ENCODE measurements at places on chromosomes 5 and 9.

GRCh38 chr9:79257790-79258351 lies 313.9 kb upstream of the TLE4 start:
- no peaks in the 10 kb centered on the region for H3K27me3 ChIP-seq
- H3K36me3 ChIP-seq = no peaks in the 10 kb centered on the region
- no peak for DNase-seq
- H3K27ac ChIP-seq = no peak overlapping the region
- no peak overlapping the region for H3K4me3 ChIP-seq

DNA sequence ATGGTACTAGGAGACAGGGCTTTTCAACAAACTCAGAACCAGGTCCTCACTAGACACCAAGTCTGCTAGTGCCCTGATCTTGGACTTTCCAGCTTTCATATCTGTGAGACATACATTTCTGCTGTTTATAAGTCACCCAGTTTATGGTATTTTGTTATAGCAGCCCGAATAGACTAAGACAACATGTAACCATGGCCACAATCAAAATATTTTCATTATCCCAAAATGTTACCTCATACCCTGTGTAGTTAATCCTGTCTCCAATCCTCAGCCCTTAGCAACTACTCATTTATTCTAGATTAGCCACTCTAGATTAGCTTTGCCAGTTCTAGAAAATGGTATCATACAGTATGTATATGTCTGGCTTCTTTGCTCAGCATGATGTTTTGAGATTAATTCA lies 6.3 kb upstream of the ATG10 start:
- H3K36me3 ChIP-seq = no peaks in the 10 kb centered on the region
- H3K27ac ChIP-seq = peak overlapping the region; percentile 26
- no peak overlapping the region for H3K4me3 ChIP-seq
- no peaks in the 10 kb centered on the region for H3K4me1 ChIP-seq

GRCh38 chr5:57193757-57194413 lies 20.0 kb downstream of the GPBP1 start:
- peaks cover 3% of the 10 kb centered on the region for H3K27me3 ChIP-seq
- H3K27ac ChIP-seq = no peak overlapping the region
- no peak overlapping the region for H3K4me3 ChIP-seq

- no peak overlapping the region for H3K4me3 ChIP-seq
- DNase-seq = peak; percentile 45
- peaks cover 11% of the 10 kb centered on the region for H3K27me3 ChIP-seq
- H3K4me1 ChIP-seq = peaks cover 6% of the 10 kb centered on the region
- peaks cover 9% of the 10 kb centered on the region for H3K36me3 ChIP-seq
- H3K27ac ChIP-seq = no peak overlapping the region
Observed at GRCh38 chr5:77957-78804, 13.8 kb upstream of the PLEKHG4B start.

- H3K4me1 ChIP-seq = peaks cover 12% of the 10 kb centered on the region
- no peak for DNase-seq
- peaks cover 12% of the 10 kb centered on the region for H3K36me3 ChIP-seq
- no peak overlapping the region for H3K27ac ChIP-seq
- peak overlapping the region; percentile 88 for H3K4me3 ChIP-seq
Observed at GRCh38 chr9:35606138-35606504, 1.1 kb downstream of the TESK1 start.
